ENCODE measurements at places on chromosomes 1 and 21.

- no peak for DNase-seq
Observed at GRCh38 chr1:51534447-51534846, 15.4 kb upstream of the EPS15 start.

DNA sequence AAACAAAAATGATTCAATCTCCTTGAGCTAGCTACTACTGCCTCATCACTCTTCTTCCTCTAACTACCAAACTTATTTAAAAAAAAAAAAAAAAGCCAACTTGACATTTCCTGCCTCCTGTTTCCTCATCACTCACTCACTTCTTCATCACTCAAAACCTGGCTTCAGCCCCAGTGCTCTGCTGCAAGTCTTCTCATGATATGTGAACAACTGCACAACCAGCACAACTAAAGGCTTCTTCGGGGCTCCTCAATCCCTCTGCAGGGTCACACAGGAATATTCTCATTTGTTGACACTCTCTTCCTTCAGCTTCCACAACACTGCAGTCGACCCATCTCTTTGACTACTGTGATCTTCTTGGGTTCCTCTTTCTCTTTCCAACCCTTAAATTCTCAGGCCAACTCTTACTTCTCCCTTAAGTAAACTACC is 7.6 kb downstream of the MTF1 start:
- DNase-seq, result no peak

DNA sequence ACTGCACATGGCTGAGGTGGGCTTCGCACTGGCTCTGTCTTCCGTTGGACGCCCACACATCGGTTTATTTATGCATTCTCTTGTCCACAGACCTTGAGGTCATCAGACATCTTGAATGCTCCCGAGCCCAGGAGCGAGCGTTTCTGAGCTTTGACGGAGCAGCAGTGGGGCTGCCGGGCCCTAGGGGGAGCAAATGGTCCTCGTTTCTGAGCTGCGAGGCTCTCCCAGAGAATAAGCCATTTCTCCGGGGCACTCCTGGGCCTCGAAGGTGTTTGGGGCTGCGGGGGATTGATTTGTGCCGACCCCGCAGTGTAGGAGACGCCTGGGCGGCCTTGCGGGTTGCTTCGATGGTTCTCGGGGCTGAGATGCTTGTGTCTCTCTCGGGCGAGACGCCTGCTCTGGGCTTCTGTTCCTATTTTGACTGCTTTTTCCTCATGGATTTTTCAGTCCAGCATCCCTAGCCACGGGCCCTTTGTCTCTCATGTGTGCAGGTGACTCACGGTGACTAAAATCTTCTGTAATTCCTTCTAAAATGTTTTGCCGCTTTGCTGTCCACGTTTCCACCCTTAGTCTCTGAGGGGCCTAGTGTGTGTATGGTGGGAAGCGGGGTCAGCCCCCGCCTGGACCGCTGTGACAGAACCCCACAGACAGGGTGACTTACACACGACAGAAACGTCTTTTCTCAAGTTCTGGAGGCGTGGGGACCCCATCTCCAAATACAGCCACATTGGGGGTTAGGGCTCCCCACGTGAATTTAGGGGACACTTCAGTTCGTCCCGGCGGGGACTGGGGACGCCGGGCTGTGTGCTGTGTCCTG is 62.1 kb downstream of the FAAP20 start:
- no peak for DNase-seq

DNA sequence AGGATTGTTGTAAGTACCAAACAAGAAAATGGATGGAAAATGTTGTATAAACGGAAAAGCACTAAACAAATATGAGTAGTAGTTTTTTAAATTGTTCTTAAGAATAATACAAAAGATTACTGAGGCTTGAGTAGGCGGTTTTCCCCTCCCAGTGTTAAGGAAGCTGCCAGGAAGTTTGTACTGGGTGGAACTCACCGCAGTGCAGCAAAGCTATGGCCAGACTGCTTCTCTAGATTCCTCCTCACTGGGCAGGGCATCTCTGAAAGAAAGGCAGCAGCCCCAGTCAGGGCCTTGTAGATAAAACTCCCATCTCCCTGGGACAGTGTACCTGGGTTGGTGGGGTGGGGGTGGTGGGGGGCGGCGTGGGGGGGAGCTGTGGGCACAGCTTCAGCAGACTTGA is 58.7 kb downstream of the XCL2 start:
- DNase-seq, result no peak

GRCh38 chr1:220967911-220968310 is 88.7 kb downstream of the HLX start:
- no peak for DNase-seq

- no peak for DNase-seq
Observed at GRCh38 chr21:32131960-32132359, 146.9 kb downstream of the MIS18A start.
